Activated CD8-positive, alpha-beta memory T cell treated with anti-CD3 and anti-CD28 coated beads, Interleukin-2, amount 50 U/mL, for 48 hours (primary cell): ENCODE measurements at places on chromosomes 2 and 18.

DNA sequence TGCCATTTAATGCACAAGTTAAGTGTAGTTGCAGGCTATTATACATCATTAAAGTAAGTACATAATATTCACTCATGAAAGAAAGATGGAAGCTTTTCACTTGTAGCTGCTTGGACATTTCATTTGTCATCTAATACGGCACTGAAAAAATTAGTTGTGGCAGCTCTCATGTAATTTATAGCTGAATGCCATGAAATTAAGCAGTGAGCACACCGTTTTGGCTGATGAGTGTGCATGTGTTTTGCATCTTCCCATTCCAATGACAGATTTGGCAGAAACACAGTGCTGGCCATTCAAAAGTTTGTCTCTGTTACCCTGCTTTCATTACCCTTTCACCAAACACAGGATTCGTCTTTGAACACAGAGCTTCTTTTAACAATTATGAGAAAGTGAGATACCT, 174.0 kb downstream of the PTGR3 start:
- no peak for DNase-seq

- DNase-seq: no peak
Measured at GRCh38 chr2:153644955-153645354, 166.4 kb upstream of the RPRM start.

DNA sequence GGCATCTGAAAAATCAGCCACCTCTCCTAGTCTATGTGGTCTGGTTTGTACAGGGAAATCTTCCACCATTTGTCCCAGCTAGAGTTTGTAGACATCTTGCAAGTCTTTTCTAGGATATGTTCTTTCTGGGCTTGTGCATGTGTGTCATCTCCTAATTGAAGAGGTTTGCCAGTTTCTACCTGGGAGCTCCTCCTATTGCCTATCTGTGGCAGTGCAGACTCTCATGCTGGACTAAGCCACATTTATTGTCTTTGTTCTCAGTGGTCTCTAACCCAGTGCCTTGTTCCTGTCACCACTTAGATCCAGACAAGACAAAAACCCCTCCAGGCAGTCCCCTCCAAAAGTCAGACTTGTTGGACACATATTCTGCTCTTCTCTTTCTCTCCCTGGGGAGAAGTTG, 72.0 kb upstream of the MRPS9 start:
- no peak for DNase-seq

DNA sequence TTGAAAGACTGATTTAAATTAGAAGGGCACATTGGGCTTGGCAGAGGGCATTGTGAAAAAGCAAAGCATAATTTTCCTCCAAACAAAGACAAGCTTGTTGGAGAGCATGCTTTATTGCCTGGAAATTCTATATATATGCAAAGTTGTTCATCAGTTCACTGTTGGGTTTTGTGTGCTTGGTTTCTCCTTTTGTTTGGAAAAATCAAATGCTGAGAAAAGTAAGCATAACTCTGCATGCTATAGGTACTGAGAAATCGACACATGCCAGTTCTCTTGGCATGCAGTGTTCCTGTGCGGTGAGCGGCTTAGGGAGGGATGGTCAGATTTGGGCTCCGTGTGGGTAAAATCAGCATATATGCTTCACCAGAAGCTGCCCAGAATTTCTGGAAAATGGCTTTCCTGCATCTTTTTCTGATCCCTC, 161.0 kb downstream of the RAPGEF4 start:
- DNase-seq: no peak

DNA sequence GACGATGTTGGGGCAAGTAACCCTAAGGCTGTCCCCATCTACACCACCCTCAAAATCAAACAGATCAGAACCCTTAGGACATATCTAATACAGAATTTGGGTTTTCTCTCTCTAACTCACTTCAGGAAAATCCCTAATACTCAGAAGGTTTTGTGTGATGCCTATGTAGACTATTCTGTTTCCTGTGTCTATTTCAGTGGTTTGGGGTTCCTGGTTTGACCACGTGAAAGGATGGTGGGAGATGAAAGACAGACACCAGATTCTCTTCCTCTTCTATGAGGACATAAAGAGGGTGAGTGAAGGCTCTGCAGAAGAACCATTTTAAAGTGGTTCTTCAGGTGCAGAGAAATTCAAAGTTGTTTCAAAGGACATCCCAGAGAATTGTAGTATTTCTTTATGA, 16.3 kb downstream of the SULT1C2 start:
- DNase-seq: no peak

GRCh38 chr18:61397222-61397621, 64.0 kb downstream of the CDH20 start:
- DNase-seq: no peak

DNA sequence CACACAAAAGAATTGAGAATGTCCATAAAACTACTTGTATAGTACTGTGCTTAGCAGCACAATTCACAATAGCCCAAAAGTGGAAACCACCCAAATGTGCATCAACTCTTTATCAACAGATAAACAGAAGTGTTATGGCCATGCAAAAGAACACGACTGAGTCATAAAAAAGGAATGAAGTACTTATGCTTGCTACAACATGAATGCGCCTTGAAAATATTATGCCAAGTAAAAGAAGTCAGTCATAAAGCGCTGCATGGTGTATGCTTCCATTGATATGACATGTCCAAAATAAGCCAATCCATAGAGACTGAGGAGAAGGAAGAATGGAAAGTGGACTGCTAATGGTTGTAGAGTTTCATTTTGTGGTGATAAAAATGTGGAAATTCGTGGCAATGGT, 12.1 kb upstream of the MAP2 start:
- DNase-seq: no peak
